ENCODE measurements at places on chromosomes 3 and 15.

GRCh38 chr15:40100947-40101905 lies 7.5 kb downstream of the BMF start:
- no peak for DNase-seq

DNA sequence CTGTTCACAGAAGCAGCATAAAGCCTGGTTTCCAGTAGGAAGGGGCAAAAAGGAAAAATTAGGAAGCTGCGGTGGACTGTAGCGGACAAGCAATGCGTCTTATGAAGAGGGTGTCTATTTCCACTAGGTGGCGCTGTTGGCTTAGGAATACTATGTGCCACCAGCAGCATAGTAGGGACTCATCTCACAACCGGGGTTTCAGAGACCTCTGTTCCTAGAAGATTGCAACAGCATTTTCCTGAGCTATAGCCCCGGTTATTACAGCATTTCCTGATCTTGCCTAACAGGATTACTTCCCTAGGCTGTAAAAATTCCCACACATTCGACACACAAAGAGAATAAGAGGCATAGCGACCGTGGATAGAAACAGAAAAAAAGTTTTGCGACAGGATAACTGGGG lies 683.0 kb downstream of the TBL1XR1 start:
- DNase-seq: no peak

GRCh38 chr3:9793161-9793781 lies 389 bp downstream of the ARPC4 start:
- no peak for DNase-seq

- no peak for DNase-seq
Observed at GRCh38 chr3:14448756-14449727, 46.6 kb downstream of the SLC6A6 start.
